ENCODE measurements at places on chromosomes 12 and 14. TPM values are rescaled to one million over a fixed set of nuclear protein-coding genes. Genes with fewer than 3 reads are reported as not detected.
A peak's percentile ranks its signal among the peaks of the same experiment; 100 is the strongest.

The PRH2 gene
- total RNA-seq = not detected

The SLCO1B1 gene
- not detected for total RNA-seq

The PLCZ1 gene
- not detected for total RNA-seq

The STX2 gene
- total RNA-seq = 21.2 TPM

The SLC8A3 gene
- total RNA-seq = 43.6 TPM

The RND1 gene
- total RNA-seq = 24.9 TPM

The ACTN1 gene
- total RNA-seq = 15.1 TPM

The BCL2L14 gene
- not detected for total RNA-seq

The TAS2R8 gene
- total RNA-seq = under 0.01 TPM

The LBHD2 gene
- not detected for total RNA-seq

The GLIPR1L1 gene
- under 0.01 TPM for total RNA-seq

The SDSL gene
- 0.82 TPM for total RNA-seq

The PXMP2 gene
- 15.9 TPM for total RNA-seq

The SERPINA1 gene
- 1.6 TPM for total RNA-seq

The WSCD2 gene
- 2.9 TPM for total RNA-seq

GRCh38 chr14:91929700-91930099, 17.8 kb downstream of the FBLN5 start:
- no peak for DNase-seq

GRCh38 chr12:123971770-123972456, 718 bp downstream of the CCDC92 start:
- peak; percentile 50 for DNase-seq

DNA sequence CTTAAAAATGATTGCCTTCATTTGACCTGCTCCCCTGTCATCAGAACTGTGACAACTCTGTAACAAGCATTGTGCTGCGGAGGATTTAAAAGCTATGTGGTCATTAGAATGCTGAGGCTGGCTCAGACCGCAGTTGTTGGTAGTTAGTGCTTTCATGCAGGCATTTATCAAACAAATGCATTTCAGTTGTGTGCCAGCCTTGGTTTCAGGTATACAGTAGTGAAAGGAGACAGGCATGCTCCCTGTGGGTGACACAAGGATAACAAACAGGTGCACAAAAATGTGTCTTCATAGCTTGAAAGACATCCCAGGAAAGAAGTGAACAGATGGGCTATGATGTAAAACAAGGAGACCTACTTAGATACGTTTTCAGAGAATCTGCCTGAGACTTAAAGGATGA, 60.6 kb downstream of the MARK3 start:
- no peak for DNase-seq

DNA sequence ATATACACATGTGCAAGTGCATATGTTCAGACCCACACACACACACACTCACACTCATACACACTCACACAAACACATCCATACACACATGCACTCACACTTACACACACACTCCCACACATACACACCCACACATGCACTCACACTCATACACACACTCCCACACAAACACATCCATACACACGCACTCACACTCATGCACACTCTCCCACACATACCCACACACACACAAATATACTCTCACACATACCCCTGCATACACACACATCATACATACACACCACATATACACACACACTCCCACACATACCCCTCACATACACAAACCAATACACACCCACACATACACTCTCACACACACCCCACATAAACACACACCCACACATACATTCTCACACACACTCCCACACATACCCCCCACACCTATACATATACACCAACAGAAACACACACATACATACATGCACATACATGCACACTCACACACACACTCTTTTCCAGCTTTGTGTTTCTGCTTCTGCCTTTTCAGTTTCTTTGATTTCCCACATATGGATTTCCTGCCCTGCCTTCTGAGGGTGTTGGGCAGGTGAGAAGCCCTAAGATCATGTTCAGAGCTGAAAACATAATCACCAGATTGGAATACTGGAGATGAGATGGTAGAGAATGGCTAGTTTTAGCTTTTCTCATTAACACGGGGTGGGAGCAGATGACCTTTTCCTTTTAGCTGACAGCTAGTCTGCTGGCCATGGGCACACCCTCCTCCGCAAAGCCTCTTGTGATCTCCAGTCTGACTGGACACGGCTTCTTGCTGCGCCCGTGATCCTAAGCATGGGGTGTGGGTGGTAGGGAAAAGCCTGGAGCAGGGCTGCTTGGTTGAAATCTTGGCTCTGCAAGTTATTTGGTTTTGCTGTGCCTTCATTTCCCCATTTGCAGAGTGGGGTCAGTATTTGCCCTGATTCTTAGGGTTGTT, 214.0 kb downstream of the CHST11 start:
- DNase-seq = no peak

DNA sequence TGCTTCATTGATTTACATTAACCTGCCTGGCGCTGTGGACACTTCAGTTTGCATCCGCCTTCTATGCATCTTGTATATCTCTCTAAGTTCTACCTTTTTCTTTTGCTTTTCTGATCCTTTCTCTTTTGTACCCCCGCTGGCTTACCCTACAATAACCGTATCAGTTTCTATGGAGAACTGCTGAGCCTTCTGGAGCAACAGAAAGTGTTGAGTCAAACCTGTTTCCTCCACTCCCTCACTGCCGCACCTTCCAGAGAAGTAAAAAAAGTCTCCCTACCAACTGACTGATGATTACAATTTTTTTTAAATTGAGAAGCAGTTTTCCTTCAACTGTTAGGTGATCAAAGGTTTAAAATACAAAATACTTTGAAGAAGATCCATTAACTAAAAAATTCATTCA, 17.4 kb downstream of the EXD2 start:
- no peak for DNase-seq

DNA sequence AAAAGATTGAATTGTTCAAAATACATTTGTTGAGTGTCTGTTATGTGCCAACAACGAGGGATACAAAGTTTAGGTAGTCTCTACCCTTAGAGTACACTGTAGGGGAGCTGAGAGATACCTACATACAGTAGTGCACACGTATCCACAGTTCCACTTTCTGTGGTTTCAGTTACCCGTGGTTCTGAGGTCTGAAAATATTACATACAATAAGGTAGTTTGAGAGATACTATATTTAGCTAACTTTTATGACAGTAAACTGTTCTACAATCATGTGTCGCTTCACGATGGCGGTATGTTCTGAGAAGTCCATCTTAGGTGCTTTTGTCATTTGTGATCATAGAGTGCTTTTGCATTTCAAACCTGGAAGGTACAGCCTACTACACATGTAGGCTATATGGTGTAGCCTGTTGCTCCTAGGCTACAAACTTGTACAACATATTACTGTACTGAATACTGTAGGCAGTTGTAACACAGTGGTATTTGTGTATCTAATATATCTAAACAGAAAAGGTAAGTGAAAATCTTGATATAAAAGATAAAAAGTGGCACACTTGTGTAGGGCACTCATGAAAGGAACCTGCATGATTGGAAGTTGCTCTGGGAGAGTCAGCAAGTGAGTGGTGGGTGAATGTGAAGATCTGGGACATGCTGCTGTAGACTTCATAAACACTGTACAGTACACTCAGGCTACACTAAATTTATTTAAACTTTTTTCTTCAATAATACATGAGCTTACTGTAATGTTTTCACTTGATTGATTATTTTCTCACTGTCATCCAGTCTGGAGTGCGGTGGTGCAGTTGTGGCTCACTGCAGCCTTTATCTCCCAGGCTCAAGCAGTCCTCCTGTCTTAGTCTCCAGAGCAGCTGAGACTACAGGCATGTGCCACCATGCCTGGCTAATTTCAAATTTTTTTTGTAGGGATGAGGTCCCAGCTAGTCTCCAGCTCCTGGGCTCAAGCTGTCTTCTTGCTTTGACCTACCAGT, 4.0 kb downstream of the CPSF6 start:
- no peak for DNase-seq

DNA sequence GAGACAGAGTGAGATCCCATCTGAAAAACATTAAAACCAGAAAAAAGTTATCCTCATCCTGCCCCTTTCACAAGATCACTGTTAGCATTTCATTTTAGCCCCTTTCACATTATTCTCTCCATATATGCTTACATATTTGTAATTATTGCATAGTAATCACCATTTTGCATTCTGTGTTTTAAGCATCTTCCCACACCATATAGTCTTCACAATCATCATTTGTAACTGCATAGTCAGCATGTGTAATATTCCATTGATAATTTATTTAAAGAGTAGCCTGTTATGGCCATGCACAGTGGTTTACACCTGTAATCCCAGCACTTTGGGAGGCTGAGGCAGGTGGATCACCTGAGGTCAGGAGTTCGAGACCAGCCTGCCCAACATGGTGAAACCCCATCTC, 11.8 kb downstream of the PAPLN start:
- no peak for DNase-seq

- DNase-seq = no peak
Observed at GRCh38 chr14:50521912-50522341, 10.4 kb downstream of the MAP4K5 start.

- no peak for DNase-seq
Observed at GRCh38 chr12:24697769-24698168, 251.1 kb downstream of the BCAT1 start.

DNA sequence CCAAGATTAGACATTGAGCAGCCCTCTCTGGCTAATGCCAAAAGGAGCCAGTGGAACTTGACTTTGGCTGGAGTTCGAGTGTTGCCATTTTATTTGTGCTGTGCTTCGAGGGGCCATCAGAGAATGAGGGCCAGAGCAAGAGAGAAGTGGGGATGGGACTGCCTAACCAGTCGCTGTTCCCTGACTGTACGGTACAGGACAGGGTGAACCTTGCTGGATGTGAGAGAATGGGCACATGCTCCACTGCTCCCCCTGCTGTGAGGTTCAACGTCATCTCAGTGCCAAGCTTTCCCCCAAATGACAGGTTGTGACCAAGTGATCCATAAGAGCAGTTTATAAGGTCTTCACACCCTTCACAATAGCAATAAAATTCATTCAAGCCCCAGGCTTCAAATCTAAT, 55.1 kb upstream of the BCL11B start:
- no peak for DNase-seq

- DNase-seq = no peak
Observed at GRCh38 chr12:122100568-122100967, 22.0 kb downstream of the MLXIP start.

DNA sequence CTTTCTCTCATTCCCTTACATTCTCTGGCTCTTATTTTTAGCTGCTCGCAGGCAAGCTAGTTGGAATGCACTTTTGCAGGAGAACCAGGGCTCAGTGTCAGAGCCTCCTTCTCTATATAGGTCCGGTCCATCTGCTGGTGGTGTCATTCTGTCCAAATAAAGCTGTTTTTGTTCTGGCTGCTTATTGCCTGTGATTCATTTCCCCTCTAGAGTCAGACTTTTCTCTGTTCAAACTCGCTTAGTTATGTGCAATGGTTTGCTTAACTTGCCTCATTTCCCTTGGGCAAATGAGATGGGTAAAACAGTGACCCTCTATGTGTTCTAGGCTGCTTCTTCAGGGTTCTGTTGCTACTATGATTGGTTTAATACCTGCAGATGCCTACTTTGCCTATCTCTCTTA, 2.9 kb downstream of the SMARCD1 start:
- DNase-seq = no peak

DNA sequence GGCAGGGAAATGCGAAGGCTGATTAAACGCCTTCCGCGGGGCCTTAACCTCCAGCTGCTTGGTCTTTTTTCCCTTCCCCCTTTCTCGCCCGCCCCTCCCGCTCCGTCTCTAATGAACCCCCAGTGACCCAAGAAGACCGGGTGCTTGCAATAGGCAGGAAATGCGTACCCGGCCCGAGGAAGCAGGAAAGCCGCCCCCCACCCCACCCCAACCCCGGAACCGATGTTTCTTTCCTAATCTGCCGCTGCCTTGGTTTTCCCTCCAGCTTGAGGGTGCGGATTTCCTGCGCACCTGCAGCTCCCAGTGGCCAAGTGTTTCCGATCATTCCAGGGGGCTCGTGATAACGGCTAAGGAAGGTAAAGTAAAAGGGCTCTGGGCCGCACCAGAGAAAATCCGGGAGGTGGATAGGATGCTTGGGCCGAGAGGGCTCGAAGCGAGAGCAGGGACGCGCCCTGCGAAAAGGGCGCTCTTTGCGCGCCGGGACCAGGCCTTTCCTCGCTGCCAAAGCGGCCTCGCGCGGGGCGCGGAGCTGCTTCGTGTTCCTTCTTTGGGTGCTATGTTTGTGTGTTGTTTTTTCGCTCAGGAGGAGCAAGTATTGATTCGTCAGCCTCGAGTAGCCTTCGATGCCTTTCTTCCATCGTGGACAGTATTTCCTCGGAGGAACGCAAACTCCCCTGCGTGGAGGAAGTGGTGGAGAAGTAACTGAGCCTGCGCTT, 983 bp downstream of the MYF6 start:
- no peak for DNase-seq

DNA sequence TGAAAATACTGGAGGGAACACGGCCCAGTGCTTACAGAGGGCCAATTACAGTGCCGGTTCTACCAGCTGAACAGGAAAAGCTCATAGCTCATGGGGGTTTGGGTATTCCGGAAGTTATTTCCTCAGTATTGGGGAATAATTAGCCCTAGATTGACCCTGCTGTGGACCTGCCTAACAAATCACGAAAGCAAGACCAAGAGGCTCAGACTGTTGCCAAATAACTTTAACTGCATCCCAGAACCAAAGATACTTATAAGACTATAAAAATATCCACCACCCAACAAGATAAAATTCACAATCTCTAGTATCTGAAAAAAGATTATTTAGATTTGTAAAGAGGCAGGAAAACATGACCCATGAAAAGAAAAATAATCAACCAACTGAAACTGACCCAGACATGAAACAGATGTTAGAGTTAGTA, 8.0 kb upstream of the OR5AU1 start:
- DNase-seq = no peak

- no peak for DNase-seq
Observed at GRCh38 chr12:62676521-62677307, 210.1 kb downstream of the MON2 start.

DNA sequence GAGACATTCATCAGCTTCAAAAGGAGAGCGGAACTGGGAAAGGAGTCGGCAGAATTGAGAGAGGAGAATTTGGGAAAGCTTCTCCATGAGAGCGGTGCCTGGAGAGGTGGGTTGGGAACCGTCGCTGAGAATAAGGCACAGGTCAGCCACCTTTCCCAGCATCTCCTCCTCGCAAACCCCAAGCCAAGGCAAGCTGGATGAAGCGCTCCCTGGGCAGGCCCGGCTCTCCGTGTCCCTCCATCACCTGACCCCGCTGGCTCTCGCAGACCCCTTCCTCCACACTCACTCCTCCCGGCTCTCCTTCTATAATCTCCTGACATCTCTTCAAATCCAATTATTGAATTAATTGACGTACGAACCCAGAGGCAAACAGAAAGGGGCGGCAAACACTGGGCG, 18.9 kb upstream of the ATP5MC2 start:
- no peak for DNase-seq

GRCh38 chr12:72295744-72296143, 23.6 kb downstream of the TRHDE start:
- DNase-seq = no peak

GRCh38 chr12:52434081-52434733, at the start of gene KRT75:
KRT75 (minus strand) TSS chr12:52434371; CDS start chr12:52434304, 67 bp downstream.
- DNase-seq = no peak

GRCh38 chr12:10624605-10625004, 11.2 kb upstream of the MAGOHB start:
- no peak for DNase-seq

DNA sequence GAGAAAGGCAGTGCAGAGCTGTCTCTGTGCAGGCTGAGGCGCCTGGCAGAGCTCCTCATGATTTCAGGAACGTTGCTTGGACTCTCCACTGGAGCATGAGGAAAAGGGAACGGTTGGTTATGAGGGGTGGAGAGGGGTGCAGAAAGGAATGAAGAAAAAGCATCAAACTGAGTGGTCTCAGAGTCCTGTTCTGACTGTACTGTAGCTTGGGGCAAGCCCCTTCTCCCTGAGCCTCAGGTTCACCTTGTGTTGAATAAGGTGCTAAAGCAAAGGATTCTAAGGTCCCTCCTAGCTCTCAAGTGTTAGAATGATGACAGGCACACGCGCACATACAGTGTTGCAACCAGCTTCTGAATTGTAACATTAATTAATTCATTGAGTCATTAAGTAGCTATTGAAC, 125.2 kb upstream of the PARP11 start:
- no peak for DNase-seq
